Astrocyte of the spinal cord (primary cell): ENCODE measurements at places on chromosomes 12 and 14.
A peak's percentile ranks its signal among the peaks of the same experiment; 100 is the strongest.

GRCh38 chr12:67161322-67161918 lies 107.7 kb upstream of the CAND1 start:
- peak; percentile 27 for DNase-seq

GRCh38 chr12:39912211-39912980 lies 193.5 kb downstream of the SLC2A13 start:
- no peak for DNase-seq

- DNase-seq = peak; percentile 85
Measured at GRCh38 chr12:122366685-122367475, 55.6 kb downstream of the CLIP1 start.

GRCh38 chr12:107399046-107399445 lies 286.6 kb upstream of the PWP1 start:
- DNase-seq = peak; percentile 75

DNA sequence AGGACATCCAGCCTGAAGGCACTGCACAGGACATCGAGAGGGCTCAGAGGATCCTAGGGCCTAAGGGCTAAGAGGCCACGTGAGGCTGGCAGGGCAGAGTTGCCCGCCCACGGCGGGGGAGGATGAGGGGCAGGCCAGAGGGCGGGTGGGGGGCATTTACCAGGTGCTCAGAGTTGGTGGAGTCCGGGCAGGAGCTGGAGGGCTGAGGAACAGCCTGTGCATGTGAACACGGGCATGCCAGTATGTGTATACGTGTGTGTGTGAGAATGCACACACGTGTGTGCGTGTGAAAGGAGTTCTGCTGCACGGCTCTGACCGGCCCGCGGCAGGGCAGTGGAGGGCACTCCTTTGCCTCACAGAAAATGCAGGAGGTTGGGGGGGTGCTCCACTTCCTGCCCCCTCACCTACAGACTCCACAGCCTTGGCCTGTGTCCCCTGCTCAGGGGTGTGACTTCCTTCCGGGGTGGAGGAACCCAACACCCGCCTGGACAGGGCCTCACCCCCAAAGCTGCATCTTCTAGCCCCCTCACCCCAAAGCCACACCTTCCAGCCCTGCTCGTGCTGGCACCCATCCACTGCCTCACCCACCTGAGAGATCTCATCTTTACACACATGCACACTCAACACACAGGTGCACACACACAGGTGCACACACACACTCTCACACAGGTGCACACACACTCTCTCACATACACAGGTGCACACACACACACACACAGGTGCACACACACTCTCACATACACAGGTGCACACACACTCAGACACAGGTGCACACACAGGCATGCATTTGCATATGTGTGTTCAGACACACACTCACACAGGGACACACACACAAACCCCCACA lies 11.8 kb upstream of the GPR132 start:
- DNase-seq = no peak

GRCh38 chr14:74038020-74038859 lies 19.1 kb downstream of the BBOF1 start:
- peak; percentile 76 for DNase-seq

DNA sequence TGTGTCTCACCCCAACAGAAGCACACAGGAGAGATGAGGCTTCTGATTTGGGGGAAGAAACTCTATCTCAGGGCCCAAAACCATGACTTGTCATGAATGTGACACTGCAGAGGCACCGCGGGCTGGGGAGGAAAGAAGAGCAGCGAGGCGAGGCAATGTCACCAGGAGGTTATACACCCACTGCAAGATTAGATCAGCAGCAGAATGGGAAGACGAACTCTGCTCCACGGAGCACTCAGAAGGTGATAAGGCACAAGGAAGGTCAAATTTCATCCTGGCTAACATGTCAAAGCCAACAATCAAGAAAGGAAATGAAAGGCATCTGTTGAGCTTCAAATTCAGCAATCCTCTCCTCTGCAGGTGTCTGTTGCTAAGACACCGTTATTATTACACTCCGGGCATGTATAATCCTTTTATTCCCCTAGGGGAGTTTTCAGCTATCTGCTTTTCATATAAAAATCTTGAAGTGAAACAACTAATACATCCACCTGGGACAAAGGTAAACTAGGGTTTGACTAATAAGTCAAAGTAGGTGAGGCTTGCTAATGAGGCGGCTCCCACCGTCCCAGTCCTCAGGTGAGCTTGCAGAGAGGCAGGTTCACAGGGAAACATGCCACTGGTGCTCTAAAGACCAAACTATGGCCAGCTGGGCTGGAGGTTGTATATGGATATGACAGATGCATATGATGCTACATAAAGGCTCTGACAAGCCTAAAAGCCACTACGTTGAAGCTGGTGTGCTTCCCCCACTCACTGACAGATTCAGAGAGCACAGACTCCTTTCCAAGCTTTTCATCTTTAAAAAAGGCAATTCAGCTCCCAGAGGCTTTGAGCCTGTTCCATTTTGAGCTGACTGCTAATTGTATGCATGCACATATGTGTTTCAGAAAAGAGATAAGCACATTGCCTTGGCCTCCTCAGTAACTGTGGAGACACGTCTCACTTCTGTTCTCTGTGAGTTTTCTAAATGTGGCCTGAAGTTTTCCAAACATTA lies 221.2 kb downstream of the NELL2 start:
- no peak for DNase-seq

GRCh38 chr12:106305376-106305775 lies 2.8 kb downstream of the TCP11L2 start:
- no peak for DNase-seq

DNA sequence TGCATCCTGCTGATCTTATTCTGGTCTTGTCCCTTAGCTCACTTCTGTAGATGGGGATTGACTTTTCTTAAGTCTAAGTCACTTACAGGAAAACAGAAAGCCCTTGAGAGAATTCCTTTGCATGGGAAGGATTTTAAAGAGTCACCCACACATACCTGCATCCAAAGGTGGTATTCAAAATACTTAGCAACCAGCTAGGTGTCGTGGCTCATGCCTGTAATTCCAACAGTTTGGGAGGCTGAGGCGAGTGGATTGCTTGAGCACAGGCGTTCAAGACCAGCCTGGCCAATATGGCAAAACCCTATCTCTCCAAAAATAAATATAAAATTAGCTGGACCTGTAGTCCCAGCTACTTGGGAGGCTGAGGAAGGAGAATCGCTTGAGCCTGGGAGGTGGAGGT lies 14.2 kb downstream of the FGF6 start:
- no peak for DNase-seq

DNA sequence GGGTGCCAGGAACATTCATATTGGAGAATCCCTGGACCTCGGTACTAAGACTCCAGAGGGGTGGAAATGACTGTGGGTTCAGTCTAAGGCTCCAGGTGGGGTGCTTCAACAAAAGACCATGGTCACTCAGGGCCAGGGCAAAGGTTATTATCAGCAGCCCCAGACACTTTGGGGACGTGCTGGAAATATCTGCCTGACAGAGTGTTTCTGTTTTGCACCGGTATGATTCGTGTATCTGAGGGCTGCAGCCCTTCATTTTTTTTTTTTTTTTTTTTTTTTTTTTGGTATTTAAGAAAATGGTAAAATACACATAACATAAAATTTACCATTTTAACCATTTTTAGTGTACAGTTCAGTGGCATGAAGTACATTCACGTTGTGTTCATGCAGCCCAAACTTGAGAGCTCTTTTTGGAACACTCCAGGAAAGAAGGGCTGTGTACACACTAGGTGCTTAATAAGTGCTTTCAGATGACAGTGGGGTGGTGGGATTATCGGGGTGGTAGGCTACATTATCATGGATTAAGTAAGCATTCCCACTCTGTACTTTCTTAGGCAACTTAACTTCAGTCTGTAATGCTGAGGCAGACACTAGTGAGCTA lies 120.3 kb downstream of the CHST11 start:
- DNase-seq = no peak

GRCh38 chr12:31951939-31952338 lies 7.3 kb upstream of the RESF1 start:
- no peak for DNase-seq

GRCh38 chr12:120979862-120980696 lies 1.7 kb downstream of the HNF1A start:
- DNase-seq = no peak

DNA sequence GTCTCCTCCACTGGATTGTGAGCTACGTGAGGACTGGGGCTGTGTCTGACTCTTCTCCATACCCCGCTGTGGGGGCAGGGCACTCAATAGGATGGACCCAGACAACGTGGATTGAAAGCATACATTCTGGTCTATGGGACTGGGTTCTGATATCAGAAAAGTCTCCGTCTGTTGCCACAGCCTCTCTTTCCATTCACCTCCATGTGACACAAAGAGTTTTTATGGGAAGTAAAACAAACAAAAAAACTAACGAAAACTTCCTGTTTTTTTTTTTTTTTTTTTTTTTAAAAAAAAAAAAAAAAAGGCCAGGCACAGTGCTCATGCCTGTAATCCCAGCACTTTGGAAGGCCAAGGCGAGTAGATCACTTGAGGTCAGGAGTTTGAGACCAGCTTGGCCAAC lies 44.7 kb downstream of the SLC8A3 start:
- DNase-seq = no peak

DNA sequence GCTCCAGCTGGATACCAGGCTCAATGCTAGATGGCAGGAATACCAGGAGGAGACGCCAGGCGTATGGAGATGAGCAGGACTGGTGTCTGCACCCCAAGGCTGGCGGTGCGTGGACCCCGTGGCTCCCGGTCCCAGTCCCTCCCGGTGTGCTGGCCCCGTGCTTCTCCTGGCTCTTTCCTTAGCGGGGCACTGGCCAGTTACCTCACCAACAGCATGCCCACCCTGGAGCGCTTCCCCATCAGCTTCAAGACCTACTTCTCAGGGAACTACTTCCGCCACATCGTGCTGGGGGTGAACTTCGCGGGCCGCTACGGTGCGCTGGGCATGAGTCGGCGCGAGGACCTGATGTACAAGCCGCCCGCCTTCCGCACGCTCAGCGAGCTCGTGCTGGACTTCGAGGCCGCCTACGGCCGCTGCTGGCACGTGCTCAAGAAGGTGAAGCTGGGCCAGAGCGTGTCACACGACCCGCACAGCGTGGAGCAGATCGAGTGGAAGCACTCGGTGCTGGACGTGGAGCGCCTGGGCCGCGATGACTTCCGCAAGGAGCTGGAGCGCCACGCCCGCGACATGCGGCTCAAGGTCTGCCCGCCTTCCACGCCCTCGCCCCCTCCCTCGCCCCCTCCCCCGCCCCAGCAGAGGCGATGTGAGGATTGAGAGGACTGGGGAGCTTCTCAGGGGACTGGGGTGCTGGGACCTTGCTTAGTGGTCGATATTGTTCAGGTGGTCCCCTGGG lies 14.6 kb downstream of the VASH1 start:
- no peak for DNase-seq

DNA sequence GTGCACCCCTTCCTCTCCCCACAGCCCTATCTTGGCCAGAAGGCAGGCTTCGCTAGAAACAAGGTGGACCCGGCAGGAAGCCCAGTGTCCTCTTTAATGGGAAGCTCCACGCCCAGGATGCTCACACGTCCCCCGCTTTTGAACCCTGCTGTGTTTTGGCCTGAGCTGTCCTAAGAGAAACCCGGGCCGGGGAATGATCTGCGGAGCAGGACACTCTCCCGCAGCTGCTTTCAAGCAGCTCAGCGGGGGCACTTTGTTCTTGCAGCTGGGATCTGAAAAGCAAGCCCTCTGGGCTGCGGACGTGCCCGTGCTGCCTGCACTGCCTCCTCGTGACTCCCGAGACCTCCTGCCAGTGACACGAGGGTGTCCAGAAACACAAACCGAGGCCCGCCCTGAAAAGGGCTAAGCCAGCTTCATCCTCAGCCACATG lies 30.0 kb downstream of the SCARB1 start:
- peak; percentile 87 for DNase-seq

GRCh38 chr12:461425-461824 lies 1.7 kb downstream of the B4GALNT3 start:
- no peak for DNase-seq

DNA sequence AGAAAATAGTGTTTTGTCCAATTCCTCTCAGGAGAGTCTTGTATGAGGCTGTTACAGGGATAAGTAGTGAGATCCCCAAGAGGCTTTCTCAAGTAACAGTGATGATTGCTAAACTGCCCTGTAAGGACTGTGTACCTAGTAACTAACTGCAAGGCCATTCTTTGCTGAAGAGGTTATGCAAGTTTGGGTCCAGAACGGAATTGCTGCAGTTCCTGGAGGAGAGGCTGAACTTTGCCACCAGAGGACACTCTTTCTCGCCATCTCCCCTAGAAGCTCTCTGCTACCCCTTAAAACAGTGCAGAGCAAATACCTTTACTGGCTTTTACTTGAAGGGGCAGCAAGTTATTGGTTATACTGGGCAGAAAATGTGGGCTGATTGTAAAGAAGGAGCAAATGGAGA lies 180.0 kb downstream of the RBM19 start:
- no peak for DNase-seq

GRCh38 chr12:72832024-72832423 lies 559.9 kb downstream of the TRHDE start:
- no peak for DNase-seq

GRCh38 chr12:92437452-92437851 lies 265.3 kb upstream of the PLEKHG7 start:
- DNase-seq = no peak

- no peak for DNase-seq
Measured at GRCh38 chr14:80762641-80763228, 178.8 kb downstream of the CEP128 start.
